ENCODE measurements at places on chromosomes 6 and 20.

DNA sequence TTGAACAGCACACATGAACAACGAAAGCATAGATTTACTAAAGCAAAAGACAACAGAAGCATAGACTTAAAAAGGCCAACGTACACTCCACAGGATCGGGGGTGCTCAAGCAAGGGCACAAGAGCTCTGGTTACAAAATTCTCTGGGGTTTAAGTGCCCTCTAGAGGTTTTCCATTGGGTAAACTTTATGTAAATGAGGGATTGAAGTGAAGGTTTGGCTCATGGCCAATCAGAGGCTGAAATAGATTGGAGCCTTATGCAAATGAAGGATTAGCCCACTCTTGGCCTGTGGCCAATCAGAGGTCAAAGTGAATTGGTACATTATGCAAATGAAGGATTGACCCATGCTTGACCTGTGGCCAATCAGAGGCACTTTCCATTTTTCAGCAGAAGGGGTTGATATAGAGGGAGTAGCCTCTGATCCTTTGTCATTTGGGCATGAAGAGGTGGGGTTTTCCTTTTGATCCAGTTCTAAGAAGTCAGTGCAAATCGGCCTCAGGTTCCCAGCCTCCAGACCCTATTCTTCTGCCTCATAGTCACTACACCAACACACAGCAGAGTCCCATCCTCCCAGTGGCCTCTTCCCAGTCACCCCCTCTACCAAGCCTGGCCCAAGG lies 244.9 kb downstream of the THBS2 start:
- no peak for DNase-seq

- DNase-seq = no peak
Measured at GRCh38 chr6:71745525-71745924, 140.8 kb upstream of the RIMS1 start.

GRCh38 chr6:113674075-113674474 lies 183.1 kb upstream of the MARCKS start:
- no peak for DNase-seq

DNA sequence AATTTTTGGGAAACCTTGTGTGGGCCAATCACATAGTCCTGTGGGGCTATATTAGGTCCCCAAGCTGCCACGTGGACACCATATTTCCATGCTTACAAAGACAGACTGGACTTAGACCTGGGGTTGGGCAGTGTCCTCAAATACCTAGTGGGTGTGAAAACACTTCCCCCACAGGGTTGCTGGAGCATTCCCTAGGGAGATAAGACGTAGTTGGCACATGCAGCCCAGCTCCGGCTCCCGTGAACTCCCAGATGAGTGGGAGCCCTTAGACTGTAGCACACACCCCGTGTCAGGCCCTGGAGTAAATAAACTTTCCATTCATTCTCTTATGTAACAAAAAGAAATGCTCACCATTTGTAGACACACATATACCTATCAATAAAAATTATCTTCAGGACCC lies 14.2 kb downstream of the KCNG1 start:
- DNase-seq = no peak
